Stimulated activated CD4-positive, alpha-beta T cell treated with anti-CD3 and anti-CD28 coated beads, Interleukin-12 subunit alpha, Interleukin-12 subunit beta, amount 100 ng/mL, for 4 hours (primary cell): ENCODE measurements at places on chromosomes 4 and X.

- no peak for DNase-seq
Measured at GRCh38 chrX:130321550-130321949, 18.2 kb upstream of the SLC25A14 start.

- DNase-seq = no peak
Measured at GRCh38 chr4:5884796-5885195, 8.1 kb downstream of the CRMP1 start.

- DNase-seq = no peak
Measured at GRCh38 chr4:55367084-55367722, 21.2 kb downstream of the SRD5A3 start.

GRCh38 chrX:103124284-103124683 is 31.3 kb upstream of the NXF3 start:
- DNase-seq = no peak

GRCh38 chrX:95055991-95056390 is 1382.0 kb downstream of the FAM133A start:
- no peak for DNase-seq

DNA sequence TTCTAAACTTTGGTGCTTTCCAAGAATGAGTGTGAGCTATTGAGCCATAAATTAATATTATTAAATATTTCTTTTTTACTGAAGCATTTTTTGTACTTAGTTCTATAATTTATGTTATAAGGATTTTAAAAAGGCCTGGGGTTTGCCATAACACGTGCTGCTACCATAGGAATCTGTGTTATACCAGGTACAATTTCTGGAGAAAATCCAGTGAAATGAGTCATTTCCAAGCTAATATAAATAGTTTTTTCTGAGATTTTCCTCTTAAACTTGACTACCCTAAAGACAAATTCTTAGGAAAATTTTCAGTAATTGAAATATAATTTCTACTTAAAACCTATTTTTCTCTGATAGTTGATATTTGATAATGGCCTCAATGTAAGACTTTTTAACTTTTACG is 130.8 kb downstream of the TLL1 start:
- no peak for DNase-seq

- no peak for DNase-seq
Measured at GRCh38 chr4:140869446-140869845, 113.3 kb upstream of the TBC1D9 start.

- DNase-seq = no peak
Measured at GRCh38 chrX:107713543-107714205, 61.9 kb downstream of the TSC22D3 start.

DNA sequence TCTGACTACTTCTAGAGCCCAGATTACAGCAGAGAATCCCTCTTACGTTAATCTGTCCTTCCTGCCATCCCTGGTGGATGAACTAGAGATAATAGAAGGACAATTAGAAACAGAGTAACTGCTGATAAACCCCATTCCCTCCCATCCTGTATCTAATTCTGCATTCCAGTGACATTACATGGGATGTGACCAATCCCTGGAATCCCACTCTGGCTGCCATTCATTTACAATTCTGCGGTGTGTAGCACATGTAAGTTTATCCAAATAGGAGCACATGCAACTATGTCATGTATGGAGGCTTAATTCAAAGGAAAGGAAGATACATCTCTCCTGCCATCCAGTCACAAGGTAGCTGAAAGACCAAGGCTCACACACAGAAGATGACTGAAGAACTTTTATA is 339.5 kb downstream of the GPAT3 start:
- no peak for DNase-seq

GRCh38 chrX:141221611-141222010 is 20.7 kb downstream of the SPANXC start:
- no peak for DNase-seq

DNA sequence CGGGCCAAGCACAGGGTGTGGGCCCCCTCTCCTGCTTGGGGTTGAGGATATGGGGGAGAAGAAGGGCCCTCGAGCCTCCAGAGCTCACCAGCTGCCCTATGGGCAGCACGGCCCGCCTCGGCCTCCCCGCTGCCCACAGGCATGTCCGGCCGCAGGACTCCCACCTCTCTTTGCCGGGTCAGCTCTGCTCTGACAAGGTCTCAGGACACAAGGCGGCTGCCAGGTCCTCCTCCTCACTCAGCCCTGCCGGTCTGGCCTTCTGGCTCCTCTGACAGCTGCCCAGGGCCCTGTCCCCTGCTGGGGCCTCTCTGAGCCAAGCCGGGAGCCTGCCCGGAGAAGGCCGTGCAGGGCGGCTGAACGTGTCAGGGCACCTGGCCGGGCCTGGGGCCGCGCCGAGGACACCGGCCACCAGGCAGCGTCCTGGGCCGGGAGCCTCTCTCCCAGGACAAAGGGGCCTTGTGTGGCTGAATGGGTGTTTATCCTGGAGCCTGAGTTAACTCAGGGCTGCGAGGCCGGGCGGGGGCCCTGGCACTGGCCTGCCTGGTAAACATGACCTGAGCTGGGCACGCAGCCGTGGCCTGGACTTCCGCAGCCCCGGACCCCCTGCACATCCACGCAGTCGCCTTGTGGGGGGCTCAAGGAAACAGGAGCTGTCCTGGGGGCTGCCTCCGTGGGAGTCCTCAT is 25.7 kb downstream of the TACC3 start:
- no peak for DNase-seq

DNA sequence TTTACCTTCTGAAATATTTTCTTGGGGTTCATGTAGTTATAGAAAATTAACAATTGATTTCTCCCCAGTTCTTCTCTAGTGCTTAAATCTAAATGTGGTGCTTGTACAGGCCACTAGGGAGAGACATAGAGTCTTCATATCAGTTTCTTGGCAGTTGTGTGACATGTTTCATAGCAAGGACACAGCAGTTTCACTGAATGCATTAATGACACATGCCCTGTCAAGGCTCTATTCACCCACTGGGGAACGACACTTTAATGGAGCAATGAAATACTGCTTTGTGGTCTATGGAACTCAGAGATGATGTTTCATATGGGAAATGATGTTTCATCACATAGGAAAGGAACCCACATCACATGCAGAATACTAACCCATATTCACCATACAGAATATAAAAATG is 2.8 kb downstream of the VEGFC start:
- DNase-seq = no peak

- DNase-seq = peak; percentile 15
Measured at GRCh38 chrX:18353931-18354368, 538 bp downstream of the SCML2 start.

- no peak for DNase-seq
Measured at GRCh38 chr4:127523369-127523768, 109.4 kb upstream of the INTU start.

GRCh38 chr4:99144587-99144986 is 490 bp upstream of the ADH4 start:
- DNase-seq = no peak

GRCh38 chrX:119455264-119455663 is 13.0 kb upstream of the SLC25A5 start:
- DNase-seq = no peak

DNA sequence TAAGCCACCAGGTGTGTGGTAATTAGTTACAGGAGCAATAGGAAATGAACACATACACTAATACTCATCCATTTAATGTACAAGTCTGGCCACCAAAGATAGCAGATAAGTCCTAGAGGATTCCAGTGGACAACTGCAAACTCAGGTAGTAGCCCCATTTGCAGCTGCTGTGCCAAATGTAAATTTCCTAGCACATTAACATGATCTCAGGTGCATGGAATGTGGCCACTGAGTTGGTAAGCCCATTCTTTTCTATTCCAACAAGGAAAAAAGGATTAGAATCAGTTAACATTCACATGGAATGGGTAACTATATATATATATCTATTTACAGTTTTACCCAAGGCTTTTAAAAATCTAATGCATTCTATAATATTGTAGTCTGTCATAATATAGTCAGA is 23.3 kb upstream of the FRAS1 start:
- DNase-seq = no peak

DNA sequence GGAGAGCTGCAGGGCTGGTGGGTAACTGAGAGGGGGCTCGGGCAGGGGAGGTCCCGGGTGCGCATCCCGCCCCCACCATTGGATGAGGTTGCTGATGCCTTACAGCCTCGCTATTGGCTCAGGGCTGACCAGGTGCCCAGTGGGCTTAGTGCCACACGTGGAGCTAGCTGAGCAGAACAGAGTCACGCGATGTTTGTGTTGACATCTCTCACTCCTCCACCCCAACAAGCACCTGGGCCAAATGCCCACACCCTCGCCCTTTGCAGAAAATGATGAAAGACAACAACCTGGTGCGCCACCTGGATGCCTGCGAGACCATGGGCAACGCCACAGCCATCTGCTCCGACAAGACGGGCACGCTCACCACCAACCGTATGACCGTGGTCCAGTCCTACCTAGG is 31.8 kb downstream of the ATP2B3 start:
- no peak for DNase-seq

- peak; percentile 34 for DNase-seq
Measured at GRCh38 chr4:83109480-83110222, 4.9 kb downstream of the PLAC8 start.

- DNase-seq = no peak
Measured at GRCh38 chrX:21657318-21658151, 595 bp downstream of the KLHL34 start.

DNA sequence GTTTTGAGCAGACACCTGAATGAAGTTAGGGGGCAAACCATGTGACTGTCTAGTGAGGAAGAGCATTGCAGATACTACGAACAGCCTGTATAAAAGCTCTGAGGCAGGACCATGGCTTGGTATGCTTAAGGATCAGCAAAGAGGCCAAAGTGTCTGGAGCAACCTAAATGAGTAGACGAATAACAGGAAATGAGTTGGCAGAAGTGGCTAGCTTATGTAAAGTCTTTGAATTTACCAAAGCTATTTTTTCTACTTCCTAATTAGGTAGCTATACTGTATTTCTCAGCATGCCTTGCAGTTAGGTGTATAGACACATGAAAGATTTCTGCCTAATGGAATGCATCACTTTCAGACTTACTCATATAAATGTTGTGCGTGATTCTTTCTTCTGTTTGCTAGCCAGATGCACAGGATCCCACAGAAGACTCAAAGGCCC is 9.3 kb upstream of the GPRIN3 start:
- no peak for DNase-seq

DNA sequence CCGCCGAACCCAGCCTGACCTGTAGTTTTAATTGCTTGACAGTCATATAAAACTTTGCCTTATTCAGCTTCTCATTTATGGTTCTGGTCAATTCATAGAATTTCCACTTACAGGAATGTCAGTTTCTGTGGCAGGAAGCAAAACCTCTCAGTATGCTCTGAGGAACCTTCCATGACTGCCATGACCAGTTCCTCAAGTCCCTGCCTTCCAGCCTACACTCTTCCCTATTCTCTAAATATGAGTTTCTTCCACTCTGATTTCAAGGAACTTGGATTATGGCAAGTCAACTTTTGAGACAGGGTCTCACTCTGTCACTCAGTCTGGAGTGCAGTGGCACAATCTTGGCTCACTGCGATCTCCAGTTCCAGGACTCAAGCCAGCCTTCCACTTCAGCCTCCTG is 26.0 kb upstream of the NSUN7 start:
- DNase-seq = no peak
